ENCODE measurements at places on chromosomes 6 and 20.

GRCh38 chr6:28282926-28283325 lies 1.6 kb downstream of the PGBD1 start:
- DNase-seq, result no peak

DNA sequence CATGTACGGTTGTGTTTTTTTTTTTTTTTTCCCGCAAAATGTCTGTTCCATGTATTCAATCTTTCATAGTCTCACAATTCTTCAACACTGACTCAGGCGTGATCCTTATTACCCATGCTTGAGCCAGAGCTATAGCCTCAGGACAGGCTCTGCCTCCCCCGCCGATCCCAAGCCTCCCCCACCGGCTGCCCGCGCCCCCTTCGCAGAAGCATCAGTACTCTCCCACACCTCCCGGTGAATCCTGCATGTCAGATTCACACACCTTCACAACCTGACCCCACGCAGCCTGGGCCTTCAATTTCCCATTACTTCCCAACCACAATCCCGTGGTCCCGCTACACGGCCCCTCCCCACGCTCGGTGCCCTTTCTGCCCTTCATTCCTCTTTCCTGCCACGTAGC lies 401.5 kb upstream of the JARID2 start:
- DNase-seq, result no peak

DNA sequence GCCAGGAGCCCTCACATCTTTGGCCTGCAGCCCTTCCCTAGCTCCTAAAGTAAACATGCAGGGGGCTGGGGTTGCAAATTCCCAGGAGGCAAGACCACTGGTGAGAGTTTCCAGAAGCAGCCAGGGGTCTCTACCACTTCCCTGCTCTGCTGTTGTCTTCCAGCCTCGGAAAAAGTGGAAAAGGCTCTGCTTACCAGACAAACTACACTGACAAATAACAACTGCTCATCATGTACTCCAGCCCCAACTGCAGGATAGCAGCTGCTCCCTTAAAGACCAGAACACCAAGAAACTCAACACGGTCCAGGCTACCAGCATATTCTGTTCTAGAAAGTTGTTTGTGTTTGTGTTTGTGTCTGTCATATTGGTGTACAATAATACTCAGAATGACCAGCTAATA lies 187.5 kb upstream of the MARCKS start:
- DNase-seq, result no peak

DNA sequence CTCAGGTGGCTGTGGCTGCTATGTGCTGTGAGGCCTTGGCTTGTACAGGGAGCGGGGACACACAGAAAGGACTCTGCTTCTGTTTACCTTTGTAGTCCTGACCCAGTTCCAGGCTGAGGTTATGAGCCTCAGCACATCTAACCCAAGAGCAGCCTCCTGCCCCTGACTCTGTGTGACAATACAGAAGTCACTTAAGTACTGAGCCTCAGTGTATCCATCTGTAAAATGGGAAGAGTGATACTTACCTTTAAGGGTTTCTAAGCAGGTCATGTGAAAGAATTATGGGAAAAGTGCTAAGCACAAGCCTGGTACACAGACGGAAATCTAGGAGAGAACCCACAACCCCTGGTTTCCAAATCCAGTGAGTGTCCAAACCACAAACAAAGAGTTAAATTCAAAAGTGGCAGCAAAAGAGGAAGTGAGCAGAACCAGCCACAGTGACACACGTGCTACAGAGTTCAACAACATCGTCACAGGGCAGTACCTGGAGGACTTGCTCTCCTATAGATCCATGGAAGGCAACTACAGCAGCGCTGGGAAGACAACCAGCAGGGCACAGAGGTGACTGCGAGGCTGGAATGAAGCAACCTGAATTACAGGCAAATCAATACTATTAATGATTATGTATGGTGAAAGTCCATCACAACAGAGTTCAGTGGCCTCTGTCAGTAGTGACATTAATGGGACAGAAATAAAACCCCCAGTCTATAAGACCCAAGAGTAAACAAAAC lies 12.5 kb downstream of the TRIM26 start:
- DNase-seq, result no peak

- no peak for DNase-seq
These were observed 93.1 kb upstream of the SOX4 start for GRCh38 chr6:21500314-21501020.

GRCh38 chr6:114436691-114437090 lies 93.9 kb upstream of the HS3ST5 start:
- DNase-seq, result no peak

- DNase-seq, result no peak
These were observed 62.0 kb downstream of the FAXC start for GRCh38 chr6:99287523-99287922.

- DNase-seq, result no peak
These were observed 208.2 kb downstream of the COL12A1 start for GRCh38 chr6:74997646-74998045.

DNA sequence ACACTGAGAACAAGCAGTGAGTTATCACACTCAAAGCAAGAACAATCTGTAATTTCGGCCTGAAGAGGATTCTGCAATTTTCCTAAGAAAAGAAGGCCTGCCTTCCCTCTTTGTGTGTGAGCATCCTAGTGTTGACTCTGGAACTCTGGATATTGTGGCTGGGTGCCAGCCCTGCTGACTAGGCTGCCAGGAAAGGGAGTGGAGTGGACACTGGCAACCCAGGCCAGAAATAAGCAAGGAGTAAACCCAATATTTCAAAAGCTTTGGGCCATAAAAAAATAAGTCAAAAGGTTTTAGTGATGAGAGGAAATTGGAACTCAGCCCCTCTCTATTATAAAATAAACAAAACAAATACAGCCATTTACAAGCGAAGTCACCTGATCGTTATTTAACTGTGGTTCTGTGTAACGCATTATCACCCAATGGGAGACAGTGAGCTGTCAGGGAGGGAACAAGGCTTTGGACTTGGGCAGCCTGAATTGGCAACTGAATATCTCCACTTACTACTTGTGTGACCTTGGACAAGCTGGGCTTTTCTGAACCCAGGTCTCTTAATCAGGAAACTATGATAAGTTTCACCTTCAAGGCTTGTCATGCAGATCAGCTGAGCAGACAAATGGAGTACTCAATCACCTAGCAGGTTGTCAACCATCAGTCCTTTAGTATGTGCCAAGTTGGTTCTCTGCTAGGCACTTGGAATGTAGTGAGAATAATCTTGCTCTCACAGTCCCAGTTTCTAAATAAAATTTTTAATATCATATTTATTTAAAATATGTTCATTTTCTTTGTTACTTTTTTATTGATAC lies 196.2 kb downstream of the PAX1 start:
- no peak for DNase-seq

DNA sequence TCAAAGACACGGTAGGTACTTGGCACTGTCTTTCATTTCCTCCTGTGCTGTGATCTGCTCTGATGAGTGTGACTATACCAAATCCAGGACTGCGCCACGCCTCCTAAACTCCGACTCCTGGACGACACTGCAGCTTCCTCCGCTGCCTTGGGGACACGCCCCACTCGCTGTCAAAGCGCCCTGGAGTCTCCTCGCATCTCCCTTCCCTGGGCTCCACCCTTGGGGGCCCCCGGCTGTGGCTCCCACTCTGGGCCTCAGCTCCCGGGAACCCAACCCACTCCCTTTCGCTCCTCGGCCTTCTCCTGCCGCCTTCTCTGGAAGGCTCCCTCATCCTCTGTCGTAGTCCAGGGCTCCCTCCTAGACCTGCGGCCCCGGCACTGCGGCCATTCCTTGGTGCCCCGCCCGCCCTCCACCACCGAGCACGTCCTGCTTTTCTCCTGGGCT lies 61.2 kb downstream of the RSPH3 start:
- DNase-seq, result peak; percentile 12

GRCh38 chr20:23046431-23046830 lies 3.0 kb downstream of the THBD start:
- DNase-seq, result no peak

GRCh38 chr6:86856937-86857563 lies 80.3 kb upstream of the HTR1E start:
- peak; percentile 11 for DNase-seq

Measured in CD4-positive, alpha-beta T cell treated with Interleukin-10 for 1 hour (primary cell).